Right cardiac atrium (tissue), 5 donors: ENCODE measurements at places on chromosomes 16 and 17. TPM values are rescaled to one million over a fixed set of nuclear protein-coding genes. Genes with fewer than 3 reads are reported as not detected.

DNA sequence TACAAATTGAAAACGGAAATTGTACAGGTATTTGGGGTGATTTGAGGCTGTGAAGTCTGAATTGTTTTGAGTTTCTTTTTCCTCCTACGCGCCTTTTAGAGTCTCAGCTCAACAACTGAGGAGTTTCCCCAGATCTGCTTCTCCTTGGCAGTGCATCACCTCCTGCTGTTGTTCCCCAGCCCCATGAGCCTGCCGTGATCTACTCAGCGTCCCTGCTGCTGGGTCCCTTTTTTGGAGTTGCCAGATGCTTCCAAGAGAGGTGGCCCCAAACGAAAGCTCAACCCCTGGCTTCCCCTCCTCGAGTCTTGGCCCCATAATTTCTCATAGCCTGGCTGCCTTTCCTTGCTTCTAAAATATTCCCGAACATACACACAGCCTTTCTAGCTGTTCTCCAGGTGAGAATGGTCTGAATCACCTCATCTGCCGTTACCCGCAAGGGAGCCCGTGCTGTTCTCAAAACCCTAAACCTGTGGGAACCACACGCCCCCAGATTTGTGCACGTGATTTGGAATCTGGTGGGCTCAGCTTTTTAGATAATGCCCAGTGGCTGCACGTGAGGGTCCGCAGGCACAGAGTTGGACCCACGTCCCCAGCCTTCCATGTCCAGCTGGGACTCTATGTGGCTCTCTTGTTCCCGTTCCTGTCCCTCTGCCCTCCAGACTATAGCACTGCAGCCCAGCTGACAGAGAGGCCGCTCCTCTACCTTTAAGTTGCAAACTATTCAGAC, 179.1 kb upstream of the CHMP6 start:
- no peak for DNase-seq

DNA sequence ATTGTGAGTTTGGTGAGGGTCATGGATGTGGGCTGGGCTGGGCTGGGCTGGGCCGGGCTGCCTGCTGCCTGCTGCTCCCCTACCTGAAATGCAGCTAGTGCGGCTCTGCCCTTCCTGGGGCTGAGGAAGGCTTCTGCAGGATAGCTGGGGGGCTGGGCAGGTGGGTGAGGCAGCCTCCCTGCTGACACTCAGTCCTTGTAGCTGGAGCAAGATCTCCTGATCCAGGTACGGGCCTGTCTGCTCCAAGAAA, 4.7 kb downstream of the RPL13 start:
- DNase-seq, result no peak

GRCh38 chr16:88535191-88535856, 34.9 kb upstream of the ZC3H18 start:
- peak; percentile 69 for DNase-seq

GRCh38 chr16:59993101-59993500, 1259.0 kb upstream of the GOT2 start:
- no peak for DNase-seq

- peak; percentile 56 for DNase-seq
Observed at GRCh38 chr16:73037331-73037745, 10.6 kb downstream of the ZFHX3 start.

DNA sequence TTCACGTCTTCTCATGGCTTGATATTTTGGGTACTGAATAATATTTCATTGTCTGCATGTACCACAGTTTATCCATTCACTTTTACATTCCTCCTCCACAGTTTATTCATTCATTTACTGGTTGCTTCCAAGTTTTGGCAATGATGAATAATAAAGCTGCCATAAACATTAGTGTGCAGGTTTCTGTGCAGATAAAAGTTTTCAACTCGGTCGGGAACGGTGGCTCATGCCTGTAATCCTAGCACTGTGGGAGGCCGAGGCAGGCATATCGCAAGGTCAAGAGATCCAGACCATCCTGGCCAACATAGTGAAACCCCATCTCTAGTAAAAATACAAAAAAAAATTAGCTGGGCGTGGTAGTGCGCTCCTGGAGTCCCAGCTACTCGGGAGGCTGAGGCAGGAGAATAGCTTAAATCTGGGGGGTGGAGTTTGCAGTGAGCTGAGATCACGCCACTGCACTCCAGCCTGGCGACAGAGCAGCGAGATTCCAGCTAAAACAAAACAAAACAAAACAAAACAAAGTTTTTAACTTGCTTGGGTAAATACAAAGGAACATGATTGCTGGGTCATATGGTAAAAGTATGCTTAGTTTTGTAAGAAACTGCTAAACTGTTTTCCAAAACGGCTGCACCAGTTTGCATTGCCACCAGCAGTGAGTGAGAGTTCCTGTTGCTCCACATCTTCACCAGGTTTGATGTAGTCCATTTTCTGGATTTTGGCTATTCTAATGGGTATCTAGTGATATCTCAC, 89.5 kb downstream of the WWP2 start:
- DNase-seq, result no peak

- peak; percentile 97 for DNase-seq
Observed at GRCh38 chr17:77424585-77425344, 284.0 kb downstream of the SEC14L1 start.

The PRR29 gene
- 0.11 TPM for total RNA-seq

- peak; percentile 59 for DNase-seq
Observed at GRCh38 chr16:82769845-82770244, 143.1 kb downstream of the CDH13 start.

- DNase-seq, result peak; percentile 79
Observed at GRCh38 chr17:64240741-64241347, 22.2 kb downstream of the TEX2 start.

The NPIPA2 gene
- 1.1 TPM for total RNA-seq

The TSR3 gene
- 53.7 TPM for total RNA-seq

GRCh38 chr17:64128787-64129514, 993 bp downstream of the ERN1 start:
- no peak for DNase-seq

The SIRT7 gene
- total RNA-seq, result 10.1 TPM

GRCh38 chr17:58756246-58757161, 850 bp downstream of the PPM1E start:
- DNase-seq, result no peak

The IL17C gene
- total RNA-seq, result not detected

GRCh38 chr17:5043524-5043923, 8.3 kb upstream of the SLC52A1 start:
- DNase-seq, result no peak

DNA sequence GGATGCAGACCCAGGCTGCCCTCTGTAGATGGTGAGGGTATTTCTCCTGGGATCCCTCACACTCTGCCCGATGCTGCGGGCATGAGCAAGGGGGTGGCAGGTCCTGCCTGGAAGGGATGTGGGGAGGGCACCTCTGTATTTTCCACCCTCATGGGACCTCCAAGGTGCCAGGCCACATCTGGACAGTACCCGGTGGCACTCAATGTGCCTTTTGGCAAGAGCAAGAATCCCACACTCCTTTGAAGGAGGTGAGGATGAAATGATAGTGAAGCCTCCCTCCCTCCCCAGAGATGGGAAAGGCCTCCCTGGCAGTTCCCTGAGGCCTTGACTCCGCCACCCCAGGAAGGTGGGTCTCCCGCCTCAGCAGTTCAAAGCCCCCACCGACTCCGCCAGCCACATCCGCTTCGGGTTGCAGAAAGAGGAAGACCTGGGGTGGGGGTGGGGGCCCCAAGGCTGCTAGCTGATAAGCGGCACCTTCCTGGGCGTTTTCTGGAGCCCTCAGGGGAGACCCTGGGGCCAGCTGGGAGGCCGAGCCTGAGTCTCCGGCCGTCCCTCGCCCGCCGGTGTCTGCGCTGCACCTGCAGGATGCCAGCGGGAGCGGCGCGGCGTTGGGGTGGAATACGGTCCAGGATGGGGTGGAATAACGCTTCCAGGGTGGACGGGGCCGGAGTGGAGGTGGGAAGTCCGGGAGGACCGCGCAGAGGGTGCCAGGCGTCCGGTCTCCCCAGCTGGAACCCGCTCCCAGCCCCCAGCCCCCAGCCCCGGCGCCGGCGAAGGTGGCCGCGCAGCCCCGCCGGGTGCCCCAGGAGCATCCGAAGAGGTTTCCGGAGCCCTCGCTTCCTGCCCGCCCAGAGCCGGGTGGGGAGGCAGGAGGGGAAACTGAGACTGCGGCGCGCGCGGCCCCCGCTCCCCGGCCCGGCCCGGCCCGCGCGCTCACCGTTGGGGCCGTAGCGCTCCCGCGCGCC, 718 bp downstream of the ATP2A3 start:
- DNase-seq, result peak; percentile 70

The MYH2 gene
- total RNA-seq, result not detected

GRCh38 chr17:38605841-38606645, at the start of gene SRCIN1:
Gene SRCIN1 (minus strand): TSS chr17:38605952. CDS start chr17:38605705, 247 bp downstream.
- peak; percentile 85 for DNase-seq

- DNase-seq, result no peak
Observed at GRCh38 chr17:49987681-49988441, 7.2 kb downstream of the DLX3 start.

- no peak for DNase-seq
Observed at GRCh38 chr16:2324296-2324859, 16.1 kb downstream of the ABCA3 start.

DNA sequence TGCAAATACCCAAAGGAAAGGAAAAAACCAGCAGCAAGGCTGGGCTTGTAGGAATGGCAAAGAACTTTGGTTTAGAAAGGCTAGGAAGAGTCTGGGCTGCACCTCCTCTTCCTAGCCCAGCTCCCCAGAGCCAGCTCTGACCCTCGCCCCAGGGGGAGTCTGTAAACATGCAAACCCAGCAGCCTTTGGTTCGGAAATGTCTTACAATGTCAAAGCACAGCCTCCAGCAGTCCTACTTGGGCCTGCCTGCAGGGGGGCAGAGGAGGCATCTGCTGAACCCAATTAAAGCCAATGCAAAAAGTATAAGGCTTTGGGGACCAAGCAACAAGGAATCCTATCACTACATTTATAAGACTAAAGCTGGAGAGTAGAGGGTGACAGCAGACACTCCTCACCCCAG, 5.0 kb upstream of the FTSJ3 start:
- peak; percentile 30 for DNase-seq

DNA sequence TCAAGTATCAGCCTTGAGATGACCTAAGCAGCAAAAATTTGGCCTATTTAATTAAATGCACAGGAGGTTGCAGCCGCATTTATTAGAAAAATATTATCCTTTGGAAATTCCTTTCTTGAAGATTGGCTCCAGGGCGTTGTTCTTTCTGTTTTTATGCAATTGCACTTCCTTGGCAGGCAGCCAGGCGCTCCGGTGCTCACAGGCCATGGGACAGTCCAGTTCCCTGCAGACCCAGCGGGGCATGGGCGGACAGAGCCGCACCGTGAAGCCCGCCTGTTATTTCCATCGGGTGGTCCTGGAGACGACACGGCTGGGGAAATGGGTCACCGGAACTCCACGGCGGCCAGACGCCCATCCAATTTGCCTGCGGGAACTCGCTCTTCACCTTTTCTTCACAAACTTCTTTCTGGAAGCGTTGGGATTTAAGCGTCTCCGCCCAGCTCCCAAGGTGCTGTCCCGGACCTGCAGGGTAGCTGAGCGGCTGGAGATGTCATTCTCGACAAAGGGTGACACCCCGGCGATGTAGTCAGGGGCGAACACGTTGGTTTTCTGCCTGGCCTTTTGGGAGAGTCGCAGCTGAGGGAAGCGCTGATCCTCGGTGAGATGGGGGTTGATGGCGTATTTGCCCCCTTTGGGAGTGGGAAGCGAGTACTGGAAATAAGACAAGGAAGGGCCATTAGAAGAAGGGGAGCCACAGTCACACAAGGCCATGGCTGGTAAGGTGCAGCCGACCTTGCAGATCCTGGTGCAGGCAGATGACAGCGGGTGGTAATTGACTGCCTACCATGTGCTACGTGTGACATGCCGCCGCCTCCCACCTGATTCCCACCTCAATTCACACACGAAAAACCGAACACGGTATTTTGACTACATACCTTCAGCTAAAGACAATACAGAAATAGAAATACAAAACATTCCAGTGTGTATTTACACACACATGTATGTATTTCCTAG, 12.5 kb downstream of the NOB1 start:
- DNase-seq, result peak; percentile 90

The TAC4 gene
- total RNA-seq, result not detected

The PTX4 gene
- 0.28 TPM for total RNA-seq

- no peak for DNase-seq
Observed at GRCh38 chr17:17416007-17416399, 60.8 kb upstream of the MED9 start.

DNA sequence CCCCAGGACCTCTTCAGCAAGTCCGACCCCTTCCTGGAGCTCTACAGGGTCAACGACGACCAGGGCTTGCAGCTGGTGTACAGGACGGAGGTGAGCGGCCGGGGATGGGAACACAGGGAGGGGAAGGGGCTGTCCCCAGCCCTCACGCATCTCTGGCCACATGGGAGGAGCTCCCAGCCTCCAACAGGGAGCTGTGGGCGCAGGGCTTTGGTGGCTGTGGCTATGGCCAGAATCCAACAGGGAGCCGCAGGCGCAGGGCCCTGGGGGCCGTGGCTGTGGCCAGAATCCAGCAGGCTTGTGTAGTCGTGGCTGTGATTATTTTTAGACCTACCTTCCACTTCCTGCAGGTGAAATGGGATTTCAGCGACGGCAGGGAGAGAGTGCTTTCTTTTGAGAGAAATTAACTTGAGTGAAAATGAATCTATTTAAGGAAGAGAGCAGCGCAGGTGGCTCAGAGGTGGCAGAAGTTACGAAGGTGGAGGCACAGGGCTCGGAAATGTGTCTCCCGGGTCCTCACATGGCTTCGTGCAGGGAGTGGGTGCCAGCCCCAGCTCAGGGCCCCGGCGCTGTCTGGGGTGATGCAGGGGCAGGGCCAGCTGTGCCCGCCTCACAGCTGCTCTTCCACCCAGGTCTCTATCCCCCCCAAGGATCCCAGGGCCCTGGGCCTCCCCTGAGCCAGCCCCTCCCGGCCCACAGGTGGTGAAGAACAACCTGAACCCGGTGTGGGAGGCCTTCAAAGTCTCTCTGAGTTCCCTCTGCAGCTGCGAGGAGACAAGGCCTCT, 9.4 kb downstream of the CPNE7 start:
- no peak for DNase-seq

GRCh38 chr17:9381068-9381467, 194.6 kb downstream of the STX8 start:
- DNase-seq, result no peak

GRCh38 chr17:68567035-68567434, 34.1 kb downstream of the FAM20A start:
- DNase-seq, result no peak

GRCh38 chr17:1931844-1932579, 93.1 kb downstream of the RTN4RL1 start:
- DNase-seq, result peak; percentile 40

GRCh38 chr16:62751218-62751617, 715.0 kb upstream of the CDH8 start:
- DNase-seq, result no peak

The WNT9B gene
- total RNA-seq, result 2.4 TPM
